Smooth muscle cell of trachea (primary cell): ENCODE measurements at places on chromosomes 4 and X. TPM values are rescaled to one million over a fixed set of nuclear protein-coding genes. Genes with fewer than 3 reads are reported as not detected.

CAMK2D gene
- total RNA-seq = 221 and 251 TPM in 2 replicates

IGSF1 gene
- total RNA-seq = not detected in 2 replicates

WDR17 gene
- 3.3 and 5.1 TPM in 2 replicates for total RNA-seq

SNCA gene
- 1.0 and 2.0 TPM in 2 replicates for total RNA-seq

RNF4 gene
- 51.8 and 60.5 TPM in 2 replicates for total RNA-seq

CTAG1B gene
- total RNA-seq = not detected in 2 replicates

FRMPD3 gene
- total RNA-seq = under 0.01 and 0.15 TPM in 2 replicates

GLOD5 gene
- not detected in 2 replicates for total RNA-seq

MEPE gene
- not detected in 2 replicates for total RNA-seq

ANOS1 gene
- total RNA-seq = not detected in 2 replicates

TMPRSS11D gene
- total RNA-seq = under 0.01 TPM in 1 of 2 replicates, not detected in the other

TBC1D25 gene
- 8.7 and 9.3 TPM in 2 replicates for total RNA-seq

TCEAL6 gene
- not detected in 2 replicates for total RNA-seq

BEX2 gene
- total RNA-seq = 0.73 and 0.99 TPM in 2 replicates

MMRN1 gene
- total RNA-seq = 1.6 TPM in 1 of 2 replicates, not detected in the other

RTL5 gene
- total RNA-seq = 2.8 and 6.3 TPM in 2 replicates

MAOA gene
- 15.0 and 16.7 TPM in 2 replicates for total RNA-seq

JCHAIN gene
- total RNA-seq = 3.6 and 5.8 TPM in 2 replicates

HHIP gene
- total RNA-seq = 0.29 TPM in 1 of 2 replicates, not detected in the other

UCHL1 gene
- 341 and 500 TPM in 2 replicates for total RNA-seq

TREX2 gene
- total RNA-seq = 1.7 and 3.8 TPM in 2 replicates

TLR1 gene
- total RNA-seq = 2.2 TPM in 2 replicates

PGRMC1 gene
- 281 and 298 TPM in 2 replicates for total RNA-seq

CWH43 gene
- not detected in 2 replicates for total RNA-seq

TMEM128 gene
- 17.9 and 24.6 TPM in 2 replicates for total RNA-seq

FAT4 gene
- 18.5 and 23.6 TPM in 2 replicates for total RNA-seq

MMGT1 gene
- total RNA-seq = 11.4 and 12.9 TPM in 2 replicates

PRDX4 gene
- total RNA-seq = 219 and 260 TPM in 2 replicates

NPNT gene
- 0.29 and 1.5 TPM in 2 replicates for total RNA-seq

TMSB15C gene
- total RNA-seq = 2.5 and 3.8 TPM in 2 replicates

ERCC6L gene
- total RNA-seq = 0.17 and 7.9 TPM in 2 replicates

XAGE1A gene
- not detected in 2 replicates for total RNA-seq

SRPX2 gene
- total RNA-seq = 37.7 and 65.0 TPM in 2 replicates

MAGEA2B gene
- total RNA-seq = not detected in 2 replicates

TMEM144 gene
- 6.8 and 12.9 TPM in 2 replicates for total RNA-seq

CT45A2 gene
- total RNA-seq = not detected in 2 replicates

DUSP9 gene
- under 0.01 TPM in 1 of 2 replicates, not detected in the other for total RNA-seq

PRRG3 gene
- 0.87 and 4.6 TPM in 2 replicates for total RNA-seq

MAP3K15 gene
- total RNA-seq = under 0.01 TPM in 1 of 2 replicates, not detected in the other

CXXC4 gene
- not detected in 2 replicates for total RNA-seq

CLDN22 gene
- total RNA-seq = not detected in 2 replicates

SSX2 gene
- not detected in 2 replicates for total RNA-seq

TRIM61 gene
- total RNA-seq = 2.3 and 5.0 TPM in 2 replicates

PPBP gene
- not detected in 2 replicates for total RNA-seq

CHRNA9 gene
- total RNA-seq = not detected in 2 replicates

PPP4R3C gene
- not detected in 2 replicates for total RNA-seq

GYPA gene
- not detected in 2 replicates for total RNA-seq
